Astrocyte (in vitro differentiated cells and primary cell): ENCODE measurements at places on chromosomes 3 and 15.

DNA sequence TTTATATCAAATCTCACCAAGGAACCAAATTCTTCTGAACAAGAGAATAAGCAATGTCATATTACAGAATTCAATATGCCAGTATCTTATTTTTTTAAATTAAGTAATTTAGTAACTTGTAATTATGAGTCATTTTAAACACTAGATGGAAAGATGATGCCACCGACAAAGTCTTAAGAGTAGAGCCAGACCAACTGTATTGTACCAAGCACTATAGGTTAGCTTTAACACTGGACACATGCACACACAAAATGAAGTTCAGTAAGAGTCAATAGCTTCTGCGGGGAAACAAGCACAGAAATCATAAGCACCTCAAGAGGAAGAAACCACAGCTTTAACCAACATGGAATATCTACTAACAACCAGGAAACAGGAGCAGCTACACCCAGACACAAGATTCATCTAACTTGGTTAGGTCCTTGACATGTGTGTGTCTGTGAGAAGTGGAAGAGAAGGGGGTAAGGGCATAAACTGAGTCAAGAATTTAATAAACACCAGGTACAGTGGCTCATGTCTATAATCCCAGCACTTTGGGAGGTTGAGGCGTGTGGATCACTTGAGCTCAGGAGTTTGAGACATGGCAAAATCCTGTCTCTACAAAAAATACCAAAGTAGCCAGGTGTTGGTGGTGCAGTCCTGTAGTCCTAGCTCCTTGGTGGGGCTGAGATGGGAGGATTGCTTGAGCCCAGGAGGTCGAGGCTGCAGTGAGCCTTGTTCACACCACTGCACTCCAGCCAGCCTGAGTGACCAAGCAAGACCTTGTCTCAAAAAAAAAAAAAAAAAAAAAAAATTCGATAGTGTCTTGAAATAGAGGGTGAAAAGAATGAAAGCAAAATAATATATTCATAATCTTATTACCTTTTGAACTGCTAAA is 28.9 kb downstream of the DENND4A start:
- DNase-seq = no peak

DNA sequence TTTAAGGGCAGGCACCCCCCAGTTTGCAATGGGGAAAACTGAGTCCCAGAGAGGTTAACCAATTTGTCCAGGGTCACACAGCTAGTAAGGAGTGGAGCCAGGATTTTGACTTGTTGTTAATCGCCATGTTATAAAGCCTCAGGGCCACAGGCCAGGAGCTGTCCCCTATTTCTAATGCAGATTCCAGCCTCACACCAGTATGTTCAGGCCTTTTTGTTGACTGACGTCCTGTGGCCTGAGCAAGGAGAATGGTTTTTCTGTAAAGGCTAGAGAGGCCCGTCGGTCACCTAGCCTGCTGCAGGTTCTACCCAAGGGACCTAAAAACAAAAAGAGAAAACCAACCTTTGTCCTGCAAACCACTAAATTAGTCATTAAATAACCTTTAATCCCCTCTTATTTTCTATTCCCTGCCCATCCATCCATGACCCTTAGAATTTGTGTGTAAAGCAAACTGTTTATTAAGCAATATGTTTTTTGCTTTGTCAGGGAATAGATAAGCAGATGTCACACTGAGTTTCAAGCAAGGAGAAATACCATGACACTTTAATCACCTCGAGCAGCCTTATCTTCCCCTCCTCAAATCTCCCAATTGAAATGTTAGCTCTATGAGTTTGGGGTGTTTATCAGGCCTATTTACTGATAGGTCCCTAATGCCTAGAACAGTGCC is 14.1 kb downstream of the ACOX2 start:
- DNase-seq = no peak

DNA sequence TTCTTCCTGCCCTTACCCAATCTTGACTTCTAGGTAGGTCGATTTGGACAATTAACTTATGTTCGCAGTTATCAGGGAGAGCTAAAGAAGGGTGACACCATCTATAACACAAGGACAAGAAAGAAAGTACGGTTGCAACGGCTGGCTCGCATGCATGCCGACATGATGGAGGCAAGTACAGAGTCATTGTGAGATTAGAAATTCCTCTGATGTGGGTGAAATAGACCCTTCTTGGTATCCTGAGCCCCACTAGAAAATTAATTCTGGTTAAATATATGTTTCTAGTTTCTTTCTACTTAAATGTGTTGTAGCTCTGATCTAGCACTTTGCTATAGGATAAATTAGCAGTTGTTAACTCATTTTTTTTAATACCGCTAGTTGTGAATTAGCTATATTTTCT is 13.6 kb downstream of the LXN start:
- DNase-seq = no peak

DNA sequence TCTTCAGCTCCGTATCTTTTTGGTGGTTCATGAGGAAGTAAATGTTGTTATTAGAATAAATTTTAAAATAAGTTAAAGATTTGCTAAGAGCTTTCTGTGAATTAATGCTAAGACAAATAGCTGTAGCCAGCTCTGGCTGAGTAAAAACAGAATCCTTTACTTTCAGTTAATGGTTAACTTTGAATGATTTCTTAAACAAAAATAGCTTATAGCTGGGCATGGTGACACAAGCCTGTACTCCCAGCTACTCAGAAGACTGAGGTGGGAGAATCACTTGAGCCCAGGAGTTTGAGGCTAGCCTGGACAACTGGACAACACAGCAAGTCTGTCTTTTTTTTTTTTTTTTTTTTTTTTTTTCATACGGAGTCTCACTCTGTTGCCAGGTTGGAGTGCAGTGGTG is 25.0 kb downstream of the TCAIM start:
- DNase-seq = no peak

DNA sequence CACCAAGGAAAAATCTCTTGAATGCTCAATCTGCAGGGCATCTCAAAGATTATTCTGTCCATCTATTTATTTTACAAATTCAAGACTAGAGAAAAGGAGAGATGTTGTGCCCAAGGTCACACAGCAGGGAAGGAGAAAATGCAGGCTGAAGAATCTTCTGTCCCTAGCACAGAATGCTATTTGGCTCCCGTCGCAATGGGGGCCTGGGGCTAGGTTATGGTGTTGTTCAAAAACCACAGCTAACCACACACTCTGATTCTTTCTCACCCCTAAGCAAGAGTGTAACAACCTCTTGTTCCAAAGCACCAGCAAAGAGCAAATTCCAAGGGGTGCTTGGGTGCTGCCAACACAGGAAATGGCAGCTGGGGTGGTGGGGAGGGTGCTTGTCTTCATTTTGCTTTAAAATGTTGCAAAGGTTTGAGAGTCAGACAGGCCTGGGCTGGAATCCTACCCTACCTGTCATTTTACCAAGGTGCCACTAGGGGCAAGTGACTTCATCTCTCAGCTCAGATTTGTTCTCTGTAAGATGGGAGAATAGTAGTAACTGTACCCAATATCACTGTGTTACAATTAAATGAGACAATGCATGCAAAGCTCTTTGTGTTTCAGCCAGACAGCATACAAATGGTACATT is 112.5 kb downstream of the ADAMTS9 start:
- no peak for DNase-seq

DNA sequence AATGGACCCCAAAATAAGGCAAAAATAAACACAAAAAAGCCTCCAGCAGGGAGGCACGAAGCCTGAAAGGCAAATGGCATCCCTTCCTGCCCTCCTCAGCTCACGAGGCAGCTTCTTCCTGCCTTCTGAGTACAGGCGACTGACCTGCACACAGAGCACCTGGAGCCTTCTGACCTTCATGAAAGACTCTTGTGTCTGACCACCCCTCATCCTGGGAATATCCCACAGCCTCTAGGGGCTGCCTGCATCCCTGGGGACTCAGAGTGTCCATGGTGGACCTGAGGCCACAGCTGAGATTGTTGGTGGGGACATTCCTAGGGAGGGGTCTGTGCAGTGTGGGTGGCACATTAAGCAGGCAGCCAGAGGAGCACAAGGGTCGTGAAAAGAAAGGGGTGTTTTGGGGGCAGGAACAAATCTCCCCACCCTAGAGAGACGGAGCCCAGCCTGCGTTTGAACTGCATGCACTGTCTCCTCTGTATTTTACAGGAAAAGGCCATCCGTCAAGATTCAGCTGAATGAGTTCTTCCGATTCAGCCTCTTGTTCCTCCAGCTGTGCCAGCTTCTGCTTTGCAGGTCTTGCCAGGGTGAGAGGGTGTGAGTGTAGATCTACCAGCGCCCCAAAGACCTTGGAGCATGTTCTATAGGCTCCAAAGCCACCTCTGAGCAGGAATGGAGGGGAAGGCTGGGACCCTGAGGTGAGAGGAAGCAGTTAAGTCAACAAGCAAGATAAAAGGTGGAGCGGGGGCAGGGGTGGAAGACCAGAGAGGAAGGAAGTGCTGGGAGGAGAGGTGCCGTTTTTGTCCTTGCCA is 80.4 kb upstream of the MEF2A start:
- DNase-seq = no peak

DNA sequence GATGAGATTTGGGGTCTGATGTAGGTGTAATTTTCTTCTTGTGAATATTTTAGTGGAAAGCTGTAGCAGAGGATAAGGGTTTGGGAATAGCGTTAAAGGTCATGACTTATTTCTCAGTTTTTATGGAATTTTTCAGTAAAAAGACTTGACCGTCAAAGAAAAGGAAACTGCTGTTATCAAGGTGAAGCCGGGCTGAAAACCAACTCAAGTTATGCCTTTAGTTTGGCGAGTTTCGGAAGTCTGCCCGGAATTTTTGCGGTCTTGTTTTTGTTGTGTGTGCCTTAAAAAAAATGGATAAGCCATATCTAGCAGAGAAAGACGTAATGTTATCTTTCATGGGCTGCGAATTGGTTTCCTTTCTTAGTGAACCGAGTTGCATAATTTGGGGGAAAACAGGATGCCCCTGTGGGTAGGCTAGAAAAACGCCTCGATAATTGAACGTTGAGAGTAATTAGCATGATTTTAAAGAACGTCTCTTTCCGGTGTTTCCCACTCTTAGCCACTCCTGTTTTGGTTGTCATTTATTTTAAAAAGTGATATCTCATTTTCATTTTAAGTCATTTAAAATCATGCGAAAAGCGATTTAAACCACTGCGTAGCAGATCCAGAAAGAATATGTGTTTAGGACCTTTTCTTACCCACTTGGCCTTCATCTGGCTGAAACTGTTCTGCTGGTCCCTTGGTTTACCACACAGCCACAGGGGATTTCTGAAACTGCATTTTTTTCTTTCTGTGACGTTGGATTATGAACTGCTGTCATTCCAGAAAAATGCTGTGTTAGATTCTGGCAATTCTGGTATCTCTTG is 1.1 kb downstream of the NFKBIZ start:
- DNase-seq = peak; percentile 71

- DNase-seq = no peak
Measured at GRCh38 chr15:69852916-69853315, 244.8 kb downstream of the TLE3 start.

GRCh38 chr15:64478863-64479262 is 18.5 kb downstream of the ZNF609 start:
- no peak for DNase-seq

- peak; percentile 90 for DNase-seq
Measured at GRCh38 chr15:90419738-90420406, 31.8 kb downstream of the IQGAP1 start.

GRCh38 chr15:71304681-71305080 is 189.4 kb downstream of the THSD4 start:
- no peak for DNase-seq

GRCh38 chr15:62844564-62845240 is 197.8 kb upstream of the TPM1 start:
- DNase-seq = peak; percentile 23

DNA sequence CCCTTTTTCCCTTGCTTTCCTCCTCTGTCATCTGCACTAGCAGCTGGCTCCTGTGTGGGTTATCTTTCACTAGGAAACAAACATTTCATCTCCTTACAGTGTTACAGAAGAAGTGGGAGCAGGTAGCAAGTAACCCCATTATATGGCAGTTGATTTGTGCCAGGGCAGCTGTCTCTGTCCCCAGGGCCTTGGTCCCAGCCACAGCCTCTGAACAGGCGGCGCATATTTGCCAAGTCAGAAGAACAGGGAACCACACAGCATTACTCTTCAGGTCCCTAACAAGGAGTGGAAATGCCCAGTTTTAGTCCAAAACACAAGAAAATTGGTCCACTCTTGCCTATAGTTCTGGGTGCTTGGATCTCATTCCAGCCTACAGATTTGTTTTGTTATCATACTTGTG is 80.7 kb upstream of the PXYLP1 start:
- DNase-seq = no peak

DNA sequence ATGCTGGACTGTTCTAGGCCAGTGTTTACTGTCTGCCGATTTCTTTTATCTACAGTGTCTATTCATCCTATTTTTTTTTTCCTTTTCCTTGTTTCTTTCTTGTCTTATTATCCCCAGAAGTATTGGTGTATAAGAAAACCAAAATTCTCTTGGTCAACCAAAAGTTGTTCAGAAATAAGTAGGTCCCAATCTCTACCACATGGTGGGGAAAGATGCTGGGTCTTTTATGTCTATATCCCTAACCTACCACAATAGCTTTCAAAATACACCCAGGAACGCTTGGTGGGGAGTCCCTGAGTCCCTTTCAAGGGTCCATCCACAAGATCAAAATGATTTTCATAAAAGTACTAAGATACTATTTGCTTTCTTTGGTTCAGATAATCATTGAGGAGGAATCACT is 225.6 kb downstream of the CLSTN2 start:
- DNase-seq = no peak

GRCh38 chr3:187287256-187287655 is 4.3 kb downstream of the MASP1 start:
- DNase-seq = no peak
